ENCODE measurements at places on chromosomes 5 and 9. TPM values are rescaled to one million over a fixed set of nuclear protein-coding genes. Genes with fewer than 3 reads are reported as not detected.

DNA sequence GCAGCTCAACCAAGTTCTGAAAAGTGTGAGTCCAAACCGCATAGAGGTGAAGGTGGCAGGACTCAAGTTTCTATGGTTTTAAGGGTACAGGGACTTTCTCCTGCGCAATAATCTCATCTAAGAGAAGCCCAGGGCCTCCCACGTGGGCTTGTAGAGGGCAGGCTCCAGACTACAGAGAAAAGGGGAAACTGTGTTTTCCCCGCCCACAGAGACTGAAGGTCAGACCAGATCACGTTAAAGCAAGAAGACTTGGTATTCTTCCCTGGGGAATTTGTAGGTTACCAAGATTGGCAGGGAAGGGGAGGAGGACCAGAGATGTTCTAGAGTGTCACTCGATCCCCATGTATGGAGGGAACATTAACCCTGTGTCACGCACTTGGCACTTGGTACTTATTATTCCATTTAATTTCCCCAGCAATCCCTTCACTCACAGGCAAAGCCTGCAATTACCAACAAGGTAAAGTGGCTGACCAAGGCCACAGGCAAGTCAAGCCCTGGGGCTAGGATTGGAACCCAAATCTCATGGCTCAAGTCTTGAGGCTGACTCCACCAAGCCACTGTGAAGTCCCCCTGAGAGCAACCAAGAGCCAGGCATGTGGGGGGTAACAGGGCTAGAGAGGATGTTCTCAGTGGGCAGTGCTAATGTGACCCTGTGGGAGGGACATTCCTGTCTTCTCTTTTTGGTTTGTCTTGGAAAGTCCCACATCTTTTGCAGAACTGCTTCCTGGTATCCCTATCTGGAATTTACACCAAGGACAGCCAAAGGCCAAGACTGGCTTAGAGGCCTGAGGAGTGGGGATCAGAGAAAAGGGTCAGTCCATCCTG is 18.3 kb upstream of the NEK6 start:
- H3K27ac ChIP-seq, result no peak overlapping the region
- H3K4me1 ChIP-seq, result peaks cover 4% of the 10 kb centered on the region
- no peak overlapping the region for H3K4me3 ChIP-seq
- H3K27me3 ChIP-seq, result no peaks in the 10 kb centered on the region
- no peaks in the 10 kb centered on the region for H3K36me3 ChIP-seq
- no peak for DNase-seq

DNA sequence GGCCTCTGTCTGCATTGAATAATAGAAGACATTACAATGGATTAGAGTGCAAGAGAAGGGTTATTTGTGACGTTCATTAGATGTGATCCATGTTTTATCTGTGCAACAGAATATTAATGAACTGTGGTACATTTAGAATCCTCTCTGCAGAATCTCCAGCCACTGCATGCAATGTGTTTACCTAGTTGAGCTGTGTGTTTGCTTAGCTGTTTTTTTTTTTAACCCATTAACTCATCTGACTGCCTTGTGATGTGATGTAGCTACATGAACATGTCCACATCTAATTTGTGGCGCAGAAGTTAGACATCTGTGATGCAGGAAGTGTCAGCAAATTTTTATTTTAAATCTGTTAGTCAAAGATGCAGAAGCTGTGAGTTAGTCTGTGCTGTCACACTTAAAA is 236.9 kb downstream of the CD180 start:
- peak; percentile 26 for DNase-seq
- peaks cover 28% of the 10 kb centered on the region for H3K4me1 ChIP-seq
- H3K4me3 ChIP-seq, result peak overlapping the region; percentile 58
- no peaks in the 10 kb centered on the region for H3K27me3 ChIP-seq

The MEGF10 gene
- total RNA-seq, result 19.5 TPM

DNA sequence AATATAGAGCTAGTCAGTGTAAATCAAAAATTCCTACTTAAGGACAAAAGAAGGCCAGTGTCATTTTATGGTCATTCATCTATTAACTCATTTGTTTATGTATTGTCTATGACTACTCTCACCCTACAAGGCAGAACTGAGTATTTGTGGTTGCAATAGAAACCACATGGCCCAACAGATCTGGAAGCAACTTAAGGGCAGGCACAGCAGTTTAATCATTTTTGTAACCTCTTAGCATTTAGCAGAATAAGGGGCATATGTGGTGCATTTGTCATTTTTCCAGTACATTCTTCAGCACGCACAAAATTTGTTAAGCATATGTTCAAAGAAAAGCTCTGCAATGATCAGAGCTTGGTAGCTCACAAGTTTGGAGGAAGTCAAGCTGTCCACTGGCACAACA is 1.1 kb downstream of the FKBP15 start:
- no peaks in the 10 kb centered on the region for H3K27me3 ChIP-seq
- H3K36me3 ChIP-seq, result peaks cover 3% of the 10 kb centered on the region
- H3K27ac ChIP-seq, result no peak overlapping the region
- DNase-seq, result peak; percentile 88
- peaks cover 22% of the 10 kb centered on the region for H3K4me1 ChIP-seq

DNA sequence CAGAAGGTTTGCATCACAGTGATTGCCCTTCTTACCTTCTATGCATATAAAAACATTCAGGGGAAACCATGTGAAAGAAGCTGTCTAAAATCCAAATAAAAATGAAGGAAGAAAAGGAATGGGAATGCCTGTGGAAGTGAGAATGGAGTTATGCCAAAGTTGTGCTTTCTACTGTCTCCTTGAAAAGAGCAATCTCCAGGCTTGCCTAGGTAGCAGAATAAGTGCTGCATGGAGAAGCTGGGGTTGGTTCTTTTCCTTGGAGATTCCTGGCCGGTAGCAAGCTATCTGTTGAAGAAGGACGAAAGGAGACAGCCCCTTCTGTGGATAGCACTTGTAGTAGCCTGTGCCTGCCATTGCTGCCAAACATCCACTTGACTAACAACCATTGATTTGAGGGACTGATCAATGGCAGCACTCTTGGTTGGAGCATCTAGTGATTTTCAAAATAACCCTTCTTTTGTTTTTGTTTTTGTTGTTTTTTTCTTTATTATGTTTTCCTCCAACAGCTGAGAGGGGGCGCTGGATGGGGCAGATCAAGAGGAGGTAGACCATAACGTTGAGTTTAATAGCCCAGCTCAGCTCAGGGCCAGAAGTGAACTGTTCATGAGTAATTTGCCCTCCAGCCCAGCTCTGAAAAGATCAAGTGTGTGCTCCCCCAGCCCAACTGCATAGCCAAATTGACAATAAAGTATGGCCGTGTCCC is 1.6 kb downstream of the PLCXD3 start:
- no peak for DNase-seq
- H3K27ac ChIP-seq, result no peak overlapping the region
- H3K4me1 ChIP-seq, result peaks cover 7% of the 10 kb centered on the region

- H3K27ac ChIP-seq, result no peak overlapping the region
- H3K4me3 ChIP-seq, result no peak overlapping the region
- H3K36me3 ChIP-seq, result no peaks in the 10 kb centered on the region
- H3K4me1 ChIP-seq, result no peaks in the 10 kb centered on the region
Measured at GRCh38 chr9:132494857-132495256, 84.8 kb downstream of the CFAP77 start.

DNA sequence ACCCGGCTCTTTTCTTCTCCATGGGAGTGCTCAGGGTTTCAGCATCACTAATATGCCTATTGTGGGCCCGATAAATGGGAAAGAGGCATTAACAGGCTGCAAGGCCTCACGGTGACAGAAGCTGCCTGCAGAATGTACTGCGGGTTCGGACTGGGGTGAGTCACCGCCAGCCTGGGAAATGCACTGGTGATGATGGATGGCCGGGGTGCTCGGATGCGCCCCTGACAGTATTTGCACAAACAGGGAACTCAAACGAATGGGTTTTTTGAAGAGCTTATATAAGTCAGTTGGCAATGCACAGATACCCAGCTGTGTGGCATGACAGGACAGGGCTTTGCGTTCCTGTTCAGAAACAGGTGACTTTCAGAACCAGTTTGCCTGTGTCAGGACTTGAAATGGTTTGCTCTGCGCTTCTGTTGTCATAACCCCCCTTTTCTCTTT is 42.0 kb upstream of the PITX1 start:
- no peak overlapping the region for H3K4me3 ChIP-seq
- H3K36me3 ChIP-seq, result no peaks in the 10 kb centered on the region
- DNase-seq, result peak; percentile 71

The ADGRV1 gene
- total RNA-seq, result 10.0 TPM

GRCh38 chr5:53873235-53873634 is 312.8 kb downstream of the NDUFS4 start:
- H3K27me3 ChIP-seq, result no peaks in the 10 kb centered on the region
- no peak overlapping the region for H3K4me3 ChIP-seq
- no peak for DNase-seq
- H3K36me3 ChIP-seq, result no peaks in the 10 kb centered on the region
- H3K27ac ChIP-seq, result no peak overlapping the region

GRCh38 chr9:14455243-14455642 is 141.3 kb upstream of the NFIB start:
- H3K4me1 ChIP-seq, result no peaks in the 10 kb centered on the region
- no peaks in the 10 kb centered on the region for H3K36me3 ChIP-seq
- no peak for DNase-seq
- H3K4me3 ChIP-seq, result no peak overlapping the region

DNA sequence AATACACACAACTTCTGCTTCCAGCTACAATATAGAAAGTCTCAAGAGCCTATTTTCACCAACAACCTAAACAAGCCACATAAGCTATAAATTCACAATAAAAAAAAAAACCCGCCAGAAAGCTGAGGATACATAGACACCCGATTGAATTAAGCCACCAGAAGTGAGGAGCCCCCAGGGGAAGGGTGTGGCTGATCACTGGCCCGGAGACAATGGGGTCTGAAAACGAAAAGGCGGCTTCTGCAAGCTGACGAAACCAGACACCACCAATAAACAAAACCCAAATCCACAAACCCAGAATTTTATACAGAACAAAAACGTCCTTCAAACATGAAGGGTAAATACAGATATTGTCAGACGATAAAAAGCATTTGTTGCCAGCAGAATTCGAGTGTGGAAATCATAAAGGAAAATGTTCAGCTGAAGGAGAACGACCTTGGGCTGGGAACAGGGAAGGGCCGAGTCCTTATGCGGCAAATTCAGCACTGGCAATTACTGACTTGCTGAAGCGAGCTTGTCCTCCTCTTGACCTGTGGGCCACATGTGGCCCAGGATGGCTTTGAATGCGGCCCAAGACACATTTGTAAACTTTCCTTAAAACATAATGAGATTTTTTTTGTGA is 39.6 kb upstream of the CEP72 start:
- H3K27ac ChIP-seq, result no peak overlapping the region
- H3K27me3 ChIP-seq, result peaks cover 25% of the 10 kb centered on the region
- DNase-seq, result no peak
- no peaks in the 10 kb centered on the region for H3K36me3 ChIP-seq
- H3K4me1 ChIP-seq, result no peaks in the 10 kb centered on the region

DNA sequence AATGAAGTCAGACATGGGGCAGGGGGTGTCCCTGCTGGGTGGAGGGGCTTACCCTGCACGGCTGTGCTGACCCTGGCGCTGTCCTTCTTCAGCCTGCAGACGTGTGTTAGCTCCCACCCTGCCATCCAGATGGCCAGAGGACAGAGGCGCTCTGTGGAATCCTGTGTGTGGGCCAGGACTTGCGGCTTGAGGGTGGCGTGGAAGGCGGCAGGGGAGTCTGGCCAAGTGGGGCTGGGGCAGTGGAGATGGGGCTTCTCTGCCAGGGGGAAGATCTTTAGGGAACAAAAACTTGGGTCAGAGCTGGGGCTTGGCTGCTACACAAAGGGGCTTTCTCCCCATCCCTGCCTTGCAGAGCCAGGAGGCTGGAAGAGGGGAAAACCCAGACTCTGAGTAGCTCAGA is 46.5 kb upstream of the SYNPO start:
- H3K4me1 ChIP-seq, result peaks cover 36% of the 10 kb centered on the region
- H3K27ac ChIP-seq, result no peak overlapping the region
- H3K36me3 ChIP-seq, result no peaks in the 10 kb centered on the region
- peak; percentile 44 for DNase-seq

DNA sequence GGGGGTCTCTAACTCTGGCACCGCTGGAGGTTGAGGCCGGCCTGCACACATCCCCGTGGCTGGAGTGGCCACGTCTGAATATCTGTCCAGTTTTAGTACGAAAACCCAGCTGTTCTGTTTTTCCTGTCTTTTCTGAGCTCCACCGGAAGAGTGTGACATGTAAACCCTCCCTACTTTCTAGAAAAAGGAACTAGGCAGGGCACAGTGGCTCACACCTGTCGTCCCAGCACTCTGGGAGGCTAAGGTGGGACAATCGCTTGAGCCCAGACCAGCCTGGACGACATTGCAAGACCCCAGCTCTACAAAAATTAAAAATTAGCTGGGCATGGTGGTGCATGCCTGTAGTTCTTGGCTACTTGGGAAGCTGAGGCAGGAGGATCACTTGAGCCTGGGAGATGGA is 8.2 kb upstream of the PHYKPL start:
- no peak overlapping the region for H3K4me3 ChIP-seq
- H3K36me3 ChIP-seq, result no peaks in the 10 kb centered on the region
- no peak overlapping the region for H3K27ac ChIP-seq
- no peaks in the 10 kb centered on the region for H3K4me1 ChIP-seq
- H3K27me3 ChIP-seq, result no peaks in the 10 kb centered on the region

- H3K4me3 ChIP-seq, result no peak overlapping the region
- DNase-seq, result no peak
- H3K36me3 ChIP-seq, result no peaks in the 10 kb centered on the region
- H3K27me3 ChIP-seq, result no peaks in the 10 kb centered on the region
Measured at GRCh38 chr5:38790891-38791290, 54.9 kb upstream of the OSMR start.

- H3K27me3 ChIP-seq, result no peaks in the 10 kb centered on the region
- peaks cover 14% of the 10 kb centered on the region for H3K4me1 ChIP-seq
- H3K4me3 ChIP-seq, result no peak overlapping the region
- no peaks in the 10 kb centered on the region for H3K36me3 ChIP-seq
- DNase-seq, result peak; percentile 74
Measured at GRCh38 chr5:65776441-65777141, 54.6 kb downstream of the NLN start.

DNA sequence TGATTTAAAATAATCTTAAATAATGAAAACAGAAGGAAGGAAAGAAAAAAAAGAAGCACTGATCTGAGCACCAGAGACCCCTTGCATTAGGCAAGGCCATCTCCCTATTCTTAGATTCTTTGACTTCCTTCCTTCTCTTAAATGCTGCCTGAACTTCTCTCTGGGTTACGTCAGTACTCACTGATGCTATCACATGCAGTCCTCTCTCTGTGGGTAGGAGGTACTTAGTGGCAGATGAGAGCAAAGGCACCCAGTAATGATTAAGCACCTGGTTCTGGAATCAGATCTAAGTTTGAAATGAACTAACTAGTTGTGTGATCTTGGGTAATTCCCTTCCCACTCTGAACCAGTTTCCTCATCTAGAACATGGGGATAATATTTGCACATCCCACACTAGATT is 110.3 kb upstream of the TBC1D2 start:
- no peak overlapping the region for H3K27ac ChIP-seq
- H3K36me3 ChIP-seq, result no peaks in the 10 kb centered on the region
- H3K27me3 ChIP-seq, result no peaks in the 10 kb centered on the region
- H3K4me1 ChIP-seq, result peaks cover 3% of the 10 kb centered on the region
- no peak for DNase-seq

GRCh38 chr5:59516161-59516560 is 377.4 kb downstream of the PDE4D start:
- H3K4me3 ChIP-seq, result no peak overlapping the region
- H3K4me1 ChIP-seq, result peaks cover 16% of the 10 kb centered on the region
- H3K27ac ChIP-seq, result no peak overlapping the region
- DNase-seq, result no peak

GRCh38 chr9:96522366-96522765 is 72.4 kb downstream of the HABP4 start:
- no peaks in the 10 kb centered on the region for H3K4me1 ChIP-seq
- no peaks in the 10 kb centered on the region for H3K27me3 ChIP-seq
- H3K36me3 ChIP-seq, result no peaks in the 10 kb centered on the region
- no peak overlapping the region for H3K4me3 ChIP-seq
- no peak for DNase-seq
- no peak overlapping the region for H3K27ac ChIP-seq

The LAMC3 gene
- total RNA-seq, result 0.20 TPM

The CYLC2 gene
- not detected for total RNA-seq

Measured in astrocyte (in vitro differentiated cells and primary cell).